ENCODE measurements at places on chromosomes 1 and 21. TPM values are rescaled to one million over a fixed set of nuclear protein-coding genes. Genes with fewer than 3 reads are reported as not detected.

Gene TEX38
- not detected for total RNA-seq

Gene TBCE
- 16.6 TPM for total RNA-seq

Gene NBPF20
- 10.0 TPM for total RNA-seq

Gene GREM2
- 27.4 TPM for total RNA-seq

Gene KCNH1
- not detected for total RNA-seq

Gene TCHH
- 0.11 TPM for total RNA-seq
